Stimulated activated CD8-positive, alpha-beta memory T cell treated with anti-CD3 and anti-CD28 coated beads, Interleukin-4, amount 100 ng/mL, for 4 hours (primary cell): ENCODE measurements at places on chromosomes 5 and 9.

DNA sequence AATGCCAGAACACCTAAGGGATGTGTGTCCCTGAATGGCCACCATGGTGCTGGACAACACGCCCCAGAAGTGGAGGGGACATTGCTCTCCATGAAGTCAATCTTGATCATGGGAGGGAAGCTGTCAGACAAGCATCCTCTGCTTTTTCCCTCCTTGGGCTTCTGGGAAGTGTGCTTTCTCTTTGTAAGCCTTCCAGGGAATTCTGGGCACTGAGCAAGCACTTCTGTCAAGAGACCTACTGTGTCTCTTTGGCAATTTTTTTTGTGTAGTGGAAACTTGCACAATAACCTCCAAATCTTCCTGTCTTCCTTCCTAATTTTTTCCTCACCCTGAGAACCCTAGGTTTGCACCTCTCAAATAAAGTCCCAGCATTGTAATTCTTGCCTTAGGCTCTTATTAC, 132.0 kb downstream of the SEC61B start:
- DNase-seq = no peak

- DNase-seq = no peak
Observed at GRCh38 chr5:31334061-31334860, 140.8 kb downstream of the CDH6 start.

- DNase-seq = no peak
Observed at GRCh38 chr5:128007939-128008338, 75.6 kb upstream of the SLC12A2 start.

- no peak for DNase-seq
Observed at GRCh38 chr5:5436203-5436760, 13.8 kb downstream of the ICE1 start.

DNA sequence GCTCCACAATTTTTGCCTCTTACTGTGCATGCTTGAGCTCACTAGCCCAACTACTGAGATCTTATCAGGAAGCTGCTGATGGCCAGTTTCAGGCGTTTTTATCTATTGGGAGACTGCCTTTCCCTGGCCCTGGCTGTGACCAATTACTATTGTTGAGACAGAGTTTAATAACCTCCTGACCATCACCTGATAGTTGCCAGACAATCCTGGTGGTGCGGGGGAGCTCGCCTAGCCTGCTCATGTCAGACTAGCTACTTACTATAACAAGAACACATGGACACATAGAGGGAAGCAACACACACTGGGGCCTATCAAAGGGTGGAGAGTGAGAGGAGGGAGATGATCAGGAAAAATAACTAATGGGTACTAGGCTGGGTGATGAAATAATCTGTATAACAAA, 13.0 kb upstream of the OXCT1 start:
- DNase-seq = no peak

- no peak for DNase-seq
Observed at GRCh38 chr5:112548246-112548881, 129.3 kb upstream of the EPB41L4A start.

- DNase-seq = no peak
Observed at GRCh38 chr9:117783828-117784227, 79.6 kb downstream of the TLR4 start.

- no peak for DNase-seq
Observed at GRCh38 chr5:91641730-91642350, 258.7 kb upstream of the ARRDC3 start.

- DNase-seq = no peak
Observed at GRCh38 chr9:27771803-27772545, 198.7 kb upstream of the C9orf72 start.

DNA sequence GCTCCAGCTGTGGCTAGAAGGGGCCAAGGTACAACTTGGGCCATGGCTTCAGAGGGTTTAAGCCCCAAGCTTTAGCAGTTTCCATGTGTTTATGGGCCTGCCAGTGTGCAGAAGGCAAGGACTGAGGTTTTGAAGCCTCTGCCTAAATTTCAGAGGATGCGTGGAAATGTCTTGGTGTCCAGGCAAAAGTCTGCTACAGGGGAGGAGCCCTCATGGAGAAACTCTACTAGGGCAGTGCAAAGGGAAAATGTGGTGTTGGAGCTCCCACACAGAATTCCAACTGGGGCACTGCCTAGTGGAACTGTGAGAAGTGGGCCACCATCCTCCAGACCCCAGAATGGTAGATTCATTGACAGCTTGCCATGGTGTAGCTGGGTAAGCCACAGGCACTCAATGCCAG, 527.2 kb upstream of the RORB start:
- DNase-seq = no peak

- DNase-seq = no peak
Observed at GRCh38 chr5:68652534-68652965, 437.0 kb downstream of the PIK3R1 start.

DNA sequence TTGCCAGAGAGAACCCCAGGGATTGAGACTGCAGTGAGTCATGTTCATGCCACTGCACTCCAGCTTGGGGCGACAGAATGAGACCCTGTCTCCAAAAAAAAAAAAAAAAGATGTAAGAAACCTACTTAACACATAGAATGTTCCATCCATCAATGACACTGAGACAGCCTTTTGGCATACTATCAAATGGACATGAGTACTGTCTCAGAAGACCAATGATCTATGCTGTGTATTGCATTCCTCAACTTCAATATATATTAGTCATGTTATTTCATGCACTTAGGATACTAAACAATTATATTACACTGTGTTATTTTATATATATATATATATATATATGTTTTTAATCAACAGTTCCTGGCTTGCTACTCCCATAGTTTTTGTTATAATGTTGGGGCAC, 57.1 kb upstream of the ANKH start:
- DNase-seq = no peak

DNA sequence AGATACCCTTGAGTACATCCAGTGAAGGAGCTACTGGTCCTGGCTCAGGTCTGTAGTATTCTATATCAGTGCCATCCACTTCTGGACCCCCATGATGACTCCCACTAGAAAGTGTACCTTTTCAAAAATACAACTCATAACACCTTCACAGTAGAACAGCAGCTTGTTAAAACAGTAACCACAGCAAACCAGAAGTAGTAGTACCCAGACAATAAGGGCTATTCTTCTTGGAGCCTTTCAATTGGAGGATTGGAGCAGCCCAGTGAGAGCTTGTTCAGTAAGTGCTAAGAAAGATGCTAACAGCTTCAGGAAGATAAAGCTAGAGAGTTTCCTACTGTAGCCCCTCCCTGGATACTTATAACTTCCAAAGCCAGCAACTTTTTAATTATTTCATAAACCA, 10.1 kb downstream of the ARL14EPL start:
- no peak for DNase-seq

- DNase-seq = no peak
Observed at GRCh38 chr5:520850-521226, 3.4 kb downstream of the SLC9A3 start.

DNA sequence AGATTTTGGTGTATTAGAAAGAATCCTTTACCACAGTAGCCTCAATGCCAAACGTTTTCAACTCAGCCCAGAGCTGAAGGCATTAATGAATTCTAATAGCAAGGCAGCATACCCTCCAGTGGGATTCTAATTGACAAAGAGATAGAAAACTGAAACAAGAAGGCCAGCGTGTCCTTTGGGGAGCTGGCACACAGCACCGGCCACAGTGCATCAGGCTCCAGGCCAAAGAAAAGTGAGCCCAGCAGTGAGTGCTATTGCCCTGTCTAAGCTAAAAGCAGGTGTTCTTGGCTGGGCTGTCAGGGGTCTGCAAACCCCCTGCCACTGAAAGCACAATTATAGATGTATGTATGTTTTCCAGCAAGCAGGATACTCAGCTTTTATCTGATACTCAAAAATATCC, 40.4 kb downstream of the PPIC start:
- no peak for DNase-seq

- no peak for DNase-seq
Observed at GRCh38 chr5:151547364-151547763, 43.8 kb downstream of the FAT2 start.

- DNase-seq = no peak
Observed at GRCh38 chr9:133113949-133114885, 6.8 kb downstream of the RALGDS start.
